HuH-7.5 (cell line): ENCODE measurements at places on chromosomes 7 and 10.

- DNase-seq, result no peak
Measured at GRCh38 chr7:11910253-11910652, 78.3 kb upstream of the THSD7A start.

- no peak for DNase-seq
Measured at GRCh38 chr10:62047228-62047892, 145.9 kb downstream of the ARID5B start.

DNA sequence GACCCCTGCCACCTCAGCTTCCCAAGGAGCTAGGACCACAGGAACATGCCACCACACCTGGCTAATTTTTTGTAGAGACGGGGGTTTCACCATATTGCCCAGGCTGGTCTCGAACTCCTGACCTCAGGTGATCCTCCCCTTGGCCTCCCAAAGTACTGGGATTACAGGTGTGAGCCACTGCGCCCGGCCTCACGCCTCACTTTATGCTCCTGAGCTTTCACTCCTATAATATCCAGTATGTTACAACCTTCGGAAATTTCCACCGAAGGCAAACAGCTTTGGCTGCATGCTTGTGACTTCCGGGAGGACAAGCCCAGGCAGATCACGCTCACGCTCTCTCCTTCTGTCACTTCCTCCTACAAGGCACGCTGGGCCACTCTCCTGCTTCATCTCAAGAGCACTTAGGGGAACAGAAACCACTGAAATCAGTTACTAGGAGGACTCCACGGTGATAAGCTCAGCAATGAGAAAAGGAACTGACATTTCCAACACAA lies 4.4 kb upstream of the MAD1L1 start:
- no peak for DNase-seq

- DNase-seq, result no peak
Measured at GRCh38 chr7:102097601-102098161, 189.0 kb upstream of the SH2B2 start.

DNA sequence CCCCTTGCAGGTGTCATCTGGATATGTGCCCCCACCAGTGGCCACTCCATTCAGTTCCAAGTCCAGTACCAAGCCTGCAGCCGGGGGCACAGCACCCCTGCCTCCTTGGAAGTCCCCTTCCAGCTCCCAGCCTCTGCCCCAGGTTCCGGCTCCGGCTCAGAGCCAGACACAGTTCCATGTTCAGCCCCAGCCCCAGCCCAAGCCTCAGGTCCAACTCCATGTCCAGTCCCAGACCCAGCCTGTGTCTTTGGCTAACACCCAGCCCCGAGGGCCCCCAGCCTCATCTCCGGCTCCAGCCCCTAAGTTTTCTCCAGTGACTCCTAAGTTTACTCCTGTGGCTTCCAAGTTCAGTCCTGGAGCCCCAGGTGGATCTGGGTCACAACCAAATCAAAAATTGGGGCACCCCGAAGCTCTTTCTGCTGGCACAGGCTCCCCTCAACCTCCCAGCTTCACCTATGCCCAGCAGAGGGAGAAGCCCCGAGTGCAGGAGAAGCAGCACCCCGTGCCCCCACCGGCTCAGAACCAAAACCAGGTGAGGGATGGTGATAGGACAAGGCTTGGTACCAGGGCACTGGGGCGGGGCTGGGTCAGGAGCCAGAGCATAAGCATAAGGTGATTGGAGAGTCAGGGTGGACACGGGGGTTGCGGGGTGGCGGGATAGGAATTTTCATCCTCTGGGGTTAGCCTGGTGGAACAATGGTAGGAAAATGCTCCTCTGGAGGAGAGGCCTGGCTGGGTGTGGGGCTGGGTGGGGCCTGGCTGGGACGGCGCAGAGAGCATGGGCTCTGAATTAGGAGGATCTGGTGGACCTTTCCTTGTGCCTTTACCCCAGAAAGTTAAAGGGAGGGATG lies 1.9 kb downstream of the ZYX start:
- DNase-seq, result no peak

DNA sequence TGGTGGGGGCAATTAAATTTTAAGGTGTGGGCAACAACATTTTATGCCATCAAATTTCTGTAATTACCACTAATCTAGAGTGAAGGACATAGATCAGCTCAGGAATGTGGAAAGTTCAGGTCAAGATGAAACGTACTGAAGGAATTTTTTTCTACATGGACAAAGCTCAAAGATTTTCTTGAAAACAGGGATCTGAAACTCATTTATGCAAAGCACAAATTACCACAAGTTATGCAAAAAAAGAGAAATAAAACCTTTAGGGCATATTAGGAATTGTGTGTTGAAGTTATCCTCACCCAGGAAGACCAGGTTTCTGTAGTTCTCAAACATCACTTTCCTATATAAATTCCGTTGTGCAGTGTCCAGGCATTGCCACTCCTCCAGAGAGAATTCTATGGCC lies 18.9 kb downstream of the ZNF680 start:
- DNase-seq, result no peak

DNA sequence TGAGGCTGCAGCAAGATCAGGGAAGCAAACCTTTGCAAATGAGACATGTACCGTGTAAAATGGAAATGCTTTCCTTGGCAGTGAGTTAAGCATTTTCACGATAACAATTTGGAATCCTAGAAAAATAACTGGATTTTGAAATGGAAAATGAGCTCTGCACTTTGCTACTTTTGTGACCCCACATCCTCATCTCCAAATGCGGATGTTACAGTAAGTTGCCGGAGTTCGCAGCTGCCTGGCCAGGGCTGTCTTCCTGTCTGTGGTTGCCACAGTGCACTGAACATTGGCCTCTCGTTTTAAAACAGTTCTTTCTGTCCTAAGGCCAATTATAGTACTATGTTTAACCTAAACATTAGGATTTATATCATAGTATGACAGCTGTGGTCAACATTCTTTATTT lies 136.2 kb upstream of the FZD8 start:
- DNase-seq, result no peak

GRCh38 chr7:78215199-78215598 lies 416.6 kb downstream of the PHTF2 start:
- DNase-seq, result no peak

GRCh38 chr10:49314806-49315205 lies 15.8 kb downstream of the C10orf71 start:
- no peak for DNase-seq

GRCh38 chr7:90955641-90956207 lies 308.5 kb upstream of the FZD1 start:
- no peak for DNase-seq

DNA sequence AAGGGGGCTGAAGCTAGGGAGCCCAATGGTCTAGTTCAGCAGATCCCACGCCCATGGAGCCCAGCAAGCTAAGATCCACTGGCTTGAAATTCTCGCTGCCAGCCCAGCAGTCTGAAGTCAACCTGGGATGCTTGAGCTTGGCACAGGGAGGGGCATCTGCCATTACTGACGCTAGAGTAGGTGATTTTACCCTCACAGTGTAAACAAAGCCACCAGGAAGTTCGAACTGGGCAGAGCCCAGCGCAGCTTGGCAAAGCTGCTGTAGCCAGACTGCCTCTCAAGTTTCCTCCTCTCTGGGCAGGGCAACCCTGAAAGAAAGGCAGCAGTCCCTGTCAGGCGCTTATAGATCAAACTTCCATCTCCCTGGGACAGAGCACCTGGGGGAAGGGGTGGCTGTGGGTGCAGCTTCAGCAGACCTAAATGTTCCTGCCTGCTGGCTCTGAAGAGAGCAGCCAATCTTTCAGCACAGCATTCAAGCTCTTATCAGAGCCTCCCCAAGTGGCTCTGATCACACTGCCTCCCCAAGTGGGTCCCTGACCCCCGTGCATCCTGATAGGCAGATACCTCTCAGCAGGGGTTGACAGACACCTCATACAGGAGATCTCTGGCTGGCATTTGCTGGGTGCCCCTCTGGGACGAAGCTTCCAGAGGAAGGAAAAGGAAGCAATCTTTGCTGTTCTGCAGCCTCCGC lies 167.8 kb downstream of the CCDC71L start:
- no peak for DNase-seq

DNA sequence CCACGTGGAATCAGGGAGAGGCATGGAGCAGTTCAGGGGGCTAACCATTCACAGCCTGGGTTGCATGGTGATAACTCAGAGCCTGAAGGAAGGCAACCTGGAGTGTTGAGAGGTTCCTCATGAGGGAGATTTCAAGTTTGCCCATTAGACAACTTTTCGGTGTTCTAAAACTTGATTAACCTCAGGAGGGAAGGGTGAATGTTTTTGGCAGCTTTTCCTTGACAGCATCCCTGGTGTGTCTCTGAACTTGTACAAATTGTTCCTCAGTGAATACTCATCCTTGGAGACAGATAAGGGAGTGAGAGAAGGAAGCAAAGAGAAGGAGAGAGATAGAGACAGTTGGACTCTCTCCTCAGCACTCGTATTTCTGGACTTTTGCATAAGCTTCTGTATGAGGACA lies at the start of gene OR9A4:
OR9A4 (plus strand) TSS at position 301 of the 400 bp plus-strand sequence. CDS start 2,477 bp downstream, outside the sequence.
- no peak for DNase-seq

GRCh38 chr10:21427804-21428481 lies 97.5 kb downstream of the SKIDA1 start:
- DNase-seq, result no peak

GRCh38 chr7:25117226-25118047 lies 7.6 kb downstream of the CYCS start:
- no peak for DNase-seq

- DNase-seq, result no peak
Measured at GRCh38 chr7:50307368-50308032, 3.0 kb downstream of the IKZF1 start.

DNA sequence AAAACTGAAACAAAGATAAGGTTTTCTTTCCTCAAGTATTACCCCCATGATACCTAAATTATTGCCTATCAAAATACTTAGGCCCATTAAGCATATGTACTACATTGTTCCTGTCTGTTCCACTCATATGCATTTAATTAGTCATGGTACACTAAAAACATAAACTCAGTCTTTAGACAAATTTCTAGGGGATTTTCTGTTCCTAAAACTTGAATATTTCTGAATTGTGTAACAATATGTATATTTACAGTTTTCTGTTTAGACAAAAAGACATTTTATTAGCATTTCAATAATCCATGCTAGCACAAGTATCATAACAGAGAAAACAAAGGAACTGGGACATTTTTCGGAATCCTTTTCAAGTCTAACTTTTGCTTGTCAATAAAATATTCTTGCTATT lies 234.2 kb downstream of the CRPPA start:
- DNase-seq, result no peak

DNA sequence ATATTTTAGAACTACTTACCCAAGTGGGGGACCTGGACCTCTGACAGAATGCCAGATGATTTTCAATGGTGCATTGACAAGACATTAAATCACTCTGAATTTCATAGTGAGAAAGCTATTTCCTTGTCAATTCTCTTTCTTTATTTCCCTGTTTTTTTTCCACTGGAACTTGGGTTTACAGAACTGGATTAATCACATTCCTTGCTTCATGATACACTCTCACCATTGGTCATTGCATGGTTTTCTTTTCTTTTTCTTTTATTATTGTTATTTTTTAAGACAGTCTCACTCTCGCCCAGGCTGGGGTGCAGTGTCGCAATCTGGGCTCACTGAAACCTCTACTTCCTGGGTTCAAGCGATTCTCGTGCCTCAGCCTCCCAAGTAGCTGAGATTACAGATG lies 38.5 kb upstream of the LBX1 start:
- no peak for DNase-seq

DNA sequence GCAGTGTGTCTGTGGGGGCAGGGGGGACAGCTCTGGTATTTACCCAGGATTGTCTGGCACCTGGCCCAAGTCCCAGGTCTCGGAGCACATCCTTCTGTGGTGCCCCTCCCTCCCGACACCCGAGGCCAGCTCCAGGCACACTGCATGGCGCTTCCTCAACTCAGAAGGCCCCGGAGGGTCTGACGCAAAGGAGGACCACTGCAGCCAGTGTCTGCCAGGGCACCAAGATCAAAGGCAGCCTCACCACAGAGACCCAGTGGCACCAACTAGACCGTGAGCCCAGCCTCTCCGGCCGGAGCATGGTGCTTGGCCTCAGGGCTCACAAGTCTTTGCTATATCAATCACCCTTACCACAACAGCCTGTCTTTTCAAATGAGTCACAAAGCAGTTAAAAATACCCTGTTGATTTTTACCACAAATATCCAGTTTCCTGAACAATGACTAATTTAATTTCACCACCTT lies 99.3 kb upstream of the DDC start:
- no peak for DNase-seq

DNA sequence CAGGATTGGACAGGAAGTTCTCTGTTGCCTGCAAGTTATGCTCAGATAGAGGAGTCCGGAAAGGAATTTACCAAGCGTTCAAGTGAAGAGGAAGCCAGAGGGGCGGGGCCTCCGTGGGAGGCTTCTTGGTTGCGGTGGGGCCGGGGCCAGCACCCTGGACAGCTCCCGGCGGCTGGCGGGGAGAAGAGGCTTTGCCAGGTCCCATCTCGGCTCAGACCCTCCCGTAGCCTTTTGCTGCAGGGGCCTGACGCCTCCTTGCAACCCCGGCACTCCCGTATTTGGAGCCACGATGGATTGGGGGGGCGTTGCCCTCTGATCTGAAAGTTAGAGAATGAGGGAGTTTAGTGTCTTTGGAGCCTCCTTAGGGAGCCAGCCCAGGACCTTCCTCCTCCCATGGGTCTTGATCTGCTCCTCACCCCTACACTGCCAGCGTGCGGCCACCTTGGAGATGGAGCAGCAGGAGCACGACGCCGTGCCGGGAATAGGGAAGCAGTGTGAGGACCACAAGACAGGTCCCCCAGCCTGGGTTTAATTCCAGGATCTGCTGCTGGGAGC lies 3.1 kb upstream of the SLC18A3 start:
- DNase-seq, result peak; percentile 76

DNA sequence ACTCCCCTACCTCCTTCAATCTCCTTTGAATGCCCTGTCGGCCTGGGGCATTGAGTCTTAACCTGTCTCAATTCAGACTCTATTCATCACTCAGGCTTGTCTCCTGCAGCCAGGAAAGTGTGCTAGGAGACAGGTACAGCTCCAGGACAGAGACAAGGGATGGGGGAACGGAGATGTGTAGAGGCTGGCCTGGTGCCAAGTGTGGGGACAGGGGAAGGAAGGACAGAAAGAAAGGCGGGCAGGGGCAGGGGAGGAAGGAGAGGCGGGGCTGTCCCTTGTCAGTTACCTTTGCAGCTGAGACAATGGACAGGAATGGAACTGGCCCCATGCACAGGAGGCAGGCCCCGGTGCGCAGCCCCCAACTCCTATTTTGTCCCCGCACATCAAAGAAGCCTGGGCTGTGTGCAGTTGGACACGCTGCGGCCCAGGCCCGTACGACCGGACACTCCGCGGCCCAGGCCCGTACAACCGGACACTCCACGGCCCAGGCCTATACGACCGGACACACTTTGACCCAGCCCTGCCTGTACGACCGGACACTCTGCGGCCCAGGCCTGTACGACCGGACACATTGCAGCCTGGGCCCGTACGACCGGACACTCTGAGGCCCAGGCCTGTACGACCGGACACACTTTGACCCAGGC lies 36.9 kb downstream of the CHST15 start:
- no peak for DNase-seq

GRCh38 chr7:82114237-82114636 lies 329.3 kb downstream of the CACNA2D1 start:
- DNase-seq, result no peak

DNA sequence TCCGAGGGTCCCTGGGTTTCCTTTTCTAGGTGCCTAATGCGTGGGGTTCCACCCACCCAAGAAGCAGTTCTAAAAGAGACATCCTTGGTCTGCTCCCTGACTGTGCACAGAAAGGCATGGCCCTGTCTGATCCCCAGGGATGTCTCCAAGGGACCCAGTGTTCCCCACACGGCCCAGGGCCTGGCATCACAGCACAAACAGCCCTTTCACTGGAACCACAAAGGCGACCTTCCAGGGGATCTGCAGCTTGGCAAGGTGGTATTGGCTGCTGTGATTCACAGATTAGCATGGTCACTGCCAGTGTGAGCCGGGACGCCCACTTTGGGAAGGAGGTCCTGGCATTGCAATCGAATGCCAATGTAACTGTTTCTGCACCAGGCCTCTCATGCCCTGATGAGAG lies 6.4 kb downstream of the KCNMA1 start:
- DNase-seq, result no peak
